Ureter (tissue), 1 donor: ENCODE measurements at places on chromosomes 5 and 9. TPM values are rescaled to one million over a fixed set of nuclear protein-coding genes. Genes with fewer than 3 reads are reported as not detected.

The C8G gene
- total RNA-seq, result 1.6 TPM

The SPATA31C1 gene
- not detected for total RNA-seq

The PAEP gene
- total RNA-seq, result not detected

The RNF183 gene
- total RNA-seq, result 0.96 TPM

The GLRA1 gene
- total RNA-seq, result not detected

The TEX48 gene
- total RNA-seq, result not detected

The TSSK1B gene
- total RNA-seq, result 2.1 TPM

The MARCHF3 gene
- total RNA-seq, result 7.0 TPM

The ADGRV1 gene
- total RNA-seq, result 4.7 TPM

The GABRA1 gene
- total RNA-seq, result not detected

The LHX6 gene
- 5.7 TPM for total RNA-seq

The RAPGEF6 gene
- 30.7 TPM for total RNA-seq

The SLCO6A1 gene
- not detected for total RNA-seq

The GAPVD1 gene
- 54.6 TPM for total RNA-seq

The DOCK8 gene
- total RNA-seq, result 65.8 TPM

The NR4A3 gene
- total RNA-seq, result 26.2 TPM

The GFI1B gene
- not detected for total RNA-seq

The SAXO1 gene
- 0.57 TPM for total RNA-seq

The NDST1 gene
- 54.3 TPM for total RNA-seq

The TMEM232 gene
- total RNA-seq, result 5.7 TPM

The PCDHB2 gene
- 1.8 TPM for total RNA-seq

The EPB41L4B gene
- 15.9 TPM for total RNA-seq

The DCTN4 gene
- total RNA-seq, result 93.0 TPM

The FGF1 gene
- not detected for total RNA-seq

The SLC34A1 gene
- not detected for total RNA-seq

The PCDHGB6 gene
- total RNA-seq, result 8.2 TPM

The FOXD4L5 gene
- total RNA-seq, result 0.21 TPM

The UIMC1 gene
- total RNA-seq, result 52.5 TPM

The TTC23L gene
- 2.8 TPM for total RNA-seq

The AIF1L gene
- total RNA-seq, result 13.2 TPM

The ANXA2R gene
- 4.4 TPM for total RNA-seq

The WWC1 gene
- 95.2 TPM for total RNA-seq

The IFNA21 gene
- total RNA-seq, result not detected

The GNA14 gene
- total RNA-seq, result 12.4 TPM

The MAP1B gene
- 128 TPM for total RNA-seq

The DMRT3 gene
- not detected for total RNA-seq

The COL5A1 gene
- total RNA-seq, result 64.7 TPM

The STK32A gene
- 9.7 TPM for total RNA-seq

The FST gene
- 6.6 TPM for total RNA-seq

The SLC2A6 gene
- 19.6 TPM for total RNA-seq

The CDH6 gene
- total RNA-seq, result 3.4 TPM

The SLC36A3 gene
- total RNA-seq, result not detected

The LEAP2 gene
- total RNA-seq, result 28.3 TPM
